Erythroblast (primary cell): ENCODE measurements at places on chromosomes 1 and 21.

DNA sequence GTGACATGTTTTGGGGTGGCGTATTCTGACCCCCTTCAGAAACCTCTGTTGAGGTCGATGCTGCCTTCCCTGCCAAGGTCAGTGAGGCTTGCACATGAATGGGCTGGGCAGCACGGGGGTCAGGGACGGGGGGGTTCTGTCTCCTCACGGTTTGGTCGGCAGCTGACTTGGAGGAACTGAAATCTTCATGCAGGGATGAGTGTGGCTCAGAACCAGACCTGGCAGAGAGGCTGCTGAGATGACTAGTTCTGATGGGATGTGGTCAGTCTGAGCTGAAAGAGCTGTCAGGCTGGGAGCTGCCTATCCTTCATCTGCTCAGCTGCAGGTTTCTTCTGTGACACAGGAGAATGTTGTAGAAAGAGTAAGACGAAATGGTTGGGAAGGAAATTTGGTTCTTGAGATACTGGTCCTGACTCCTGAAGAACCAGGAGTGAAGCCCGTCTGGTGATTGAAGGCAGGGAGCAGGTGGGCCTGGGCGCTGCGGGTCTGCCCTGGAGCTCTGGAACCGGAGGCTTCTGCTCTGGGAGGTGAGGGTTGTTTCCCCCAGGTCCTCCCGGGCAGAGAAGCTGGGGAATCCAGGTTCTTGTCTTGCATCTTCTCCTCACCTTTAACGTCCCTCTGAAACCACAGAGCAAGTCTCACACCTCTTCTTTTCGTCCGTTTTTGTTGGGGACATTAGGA is 3.3 kb downstream of the SLX9 start:
- DNase-seq, result no peak

GRCh38 chr1:174692313-174692712 is 244.5 kb downstream of the GPR52 start:
- no peak for DNase-seq

GRCh38 chr1:225921734-225922709 is 2.0 kb downstream of the PYCR2 start:
- DNase-seq, result no peak

DNA sequence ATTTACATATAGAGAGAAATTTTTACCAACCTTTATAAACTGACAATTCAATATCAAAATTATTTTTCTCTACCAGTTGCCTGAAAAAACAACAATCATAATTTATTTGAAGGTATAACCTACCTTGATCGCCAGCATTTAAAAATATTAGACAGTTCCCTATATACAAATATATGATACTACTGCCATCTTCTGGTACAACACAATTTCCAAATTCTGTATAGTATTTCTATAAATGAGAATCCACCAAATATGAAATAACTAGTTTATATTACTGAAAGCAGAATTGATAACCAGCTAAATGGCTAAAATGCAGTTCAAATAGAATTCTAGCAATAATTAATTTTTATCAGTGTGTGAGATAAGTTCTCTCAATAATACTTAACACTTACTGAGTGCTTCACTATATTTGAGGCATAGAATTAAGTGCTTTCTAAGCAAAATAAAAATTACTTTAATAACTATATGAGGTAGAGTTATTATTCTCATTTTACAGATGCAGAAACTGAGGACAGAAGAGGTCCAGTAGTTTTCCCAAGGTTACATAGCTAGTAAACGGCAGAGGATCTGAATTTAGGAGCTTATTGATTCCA is 75.6 kb downstream of the PIGK start:
- DNase-seq, result peak; percentile 16

DNA sequence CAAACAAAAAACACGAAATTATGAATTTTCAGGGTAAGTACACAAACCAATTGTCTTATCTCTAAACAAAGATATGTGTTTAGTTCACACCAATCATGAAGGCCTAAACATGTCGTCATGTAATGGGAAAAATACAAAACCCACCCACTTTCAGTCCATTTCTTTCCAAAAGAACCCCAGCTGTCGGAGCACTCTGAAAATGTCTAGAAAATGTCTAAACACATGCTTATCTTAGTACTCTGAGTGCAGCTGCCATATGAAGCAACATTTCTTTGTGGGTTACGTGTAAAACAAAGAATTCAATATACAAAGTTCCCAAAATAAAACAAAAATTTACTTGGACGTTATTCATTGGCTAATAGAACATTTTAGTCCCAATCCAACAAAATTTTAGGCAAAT is 22.7 kb downstream of the SERBP1 start:
- DNase-seq, result no peak

- no peak for DNase-seq
These were observed 4.2 kb downstream of the CD46 start for GRCh38 chr1:207755846-207756693.

DNA sequence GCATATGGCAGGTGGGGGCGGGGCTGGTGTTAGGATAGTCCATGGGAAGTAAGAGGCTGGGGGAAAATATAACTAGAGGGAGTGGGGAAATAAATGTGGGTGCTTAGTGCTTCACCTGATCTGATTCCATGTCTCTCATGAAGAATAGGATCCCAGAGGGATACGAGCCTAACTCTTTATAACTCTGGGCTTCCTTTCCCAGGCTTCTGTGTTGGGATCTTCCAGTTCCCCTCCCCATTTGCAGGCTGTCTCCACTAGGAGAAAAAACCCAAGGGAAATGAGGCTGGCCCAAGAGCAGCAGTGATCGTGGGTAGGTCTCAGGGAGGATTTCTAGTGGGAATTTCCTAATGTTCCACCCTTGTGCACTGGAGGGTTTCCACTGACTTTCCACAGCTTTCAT is 1.6 kb downstream of the KCNJ9 start:
- no peak for DNase-seq

GRCh38 chr1:24015221-24016210 is 35.4 kb upstream of the SRSF10 start:
- no peak for DNase-seq

GRCh38 chr1:153032677-153033308 is 1.8 kb downstream of the SPRR1B start:
- peak; percentile 4 for DNase-seq

- DNase-seq, result no peak
These were observed 228.4 kb downstream of the SEC16B start for GRCh38 chr1:177741476-177741875.

- DNase-seq, result no peak
These were observed 49.6 kb downstream of the OSBPL9 start for GRCh38 chr1:51666478-51666877.

DNA sequence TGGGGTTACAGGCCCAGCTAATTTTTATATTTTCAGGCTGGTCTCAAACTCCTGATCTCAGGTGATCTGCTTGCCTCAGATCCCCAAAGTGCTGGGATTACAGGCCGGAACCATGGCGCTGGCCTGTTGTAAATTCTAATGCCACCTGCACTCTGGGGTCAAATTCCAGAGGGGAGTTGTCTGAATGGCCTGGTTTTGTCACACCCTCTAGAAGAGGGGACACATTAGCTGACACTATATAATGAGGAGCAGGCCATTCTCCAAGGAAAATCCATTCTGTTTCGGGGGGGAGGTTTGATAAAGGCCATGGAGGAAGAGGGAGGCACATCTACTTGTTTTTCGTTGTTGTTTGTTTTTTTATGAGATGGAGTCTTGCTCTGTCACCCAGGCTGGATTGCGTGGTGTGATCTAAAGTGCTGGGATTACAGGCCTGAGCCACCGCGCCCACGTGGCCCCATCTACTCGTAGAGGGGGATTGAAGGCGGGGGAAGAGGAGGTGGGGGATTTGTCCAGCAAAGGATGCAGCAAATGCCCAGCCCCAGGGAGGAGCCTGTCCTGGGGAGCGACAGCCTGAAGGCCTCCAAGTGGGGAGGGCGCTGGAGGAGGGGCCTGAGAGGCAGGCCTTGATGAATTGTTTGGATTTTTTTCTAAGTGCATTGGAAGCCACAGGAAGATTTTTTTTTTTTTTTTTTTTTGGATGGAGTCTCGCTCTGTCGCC is 78.4 kb upstream of the SLC45A1 start:
- DNase-seq, result no peak

- DNase-seq, result no peak
These were observed 82.1 kb downstream of the PTPN14 start for GRCh38 chr1:214469290-214469689.

DNA sequence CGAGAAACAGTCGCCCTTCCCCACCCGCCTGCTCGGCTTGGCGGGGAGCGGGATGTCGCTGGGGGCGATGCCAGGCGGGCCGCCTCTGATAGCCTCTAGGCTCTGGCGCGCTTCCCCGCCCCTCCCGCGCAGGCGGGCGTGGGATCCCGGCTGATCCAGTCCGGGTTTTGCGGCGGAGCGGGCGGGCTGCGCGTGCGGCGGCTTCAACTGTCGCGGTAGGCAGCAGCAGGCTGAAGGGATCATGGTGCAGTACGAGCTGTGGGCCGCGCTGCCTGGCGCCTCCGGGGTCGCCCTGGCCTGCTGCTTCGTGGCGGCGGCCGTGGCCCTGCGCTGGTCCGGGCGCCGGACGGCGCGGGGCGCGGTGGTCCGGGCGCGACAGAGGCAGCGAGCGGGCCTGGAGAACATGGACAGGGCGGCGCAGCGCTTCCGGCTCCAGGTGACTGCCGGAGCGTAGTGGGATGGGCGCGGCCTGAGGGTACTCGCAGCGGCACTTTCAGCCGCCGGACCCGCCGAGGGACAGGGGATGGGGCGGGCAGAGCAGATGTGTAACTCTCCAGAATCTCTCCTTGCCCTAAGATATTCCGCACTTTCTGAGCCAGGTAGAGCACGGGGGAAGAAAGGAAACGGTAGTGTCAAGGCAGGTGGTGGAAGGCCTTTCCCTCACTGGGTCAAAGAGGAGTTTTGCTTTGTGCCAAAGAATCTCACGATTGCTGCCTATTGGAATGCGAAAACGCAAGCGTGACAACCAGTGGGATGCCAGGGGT is at the start of gene FAAH:
Gene FAAH (plus strand): TSS at position 210 of the 764 bp plus-strand sequence. CDS start 32 bp downstream, at position 242.
- peak; percentile 52 for DNase-seq

- no peak for DNase-seq
These were observed 30.5 kb upstream of the SOAT1 start for GRCh38 chr1:179263121-179263520.

GRCh38 chr21:32994305-32994704 is 31.4 kb upstream of the OLIG2 start:
- peak; percentile 57 for DNase-seq

DNA sequence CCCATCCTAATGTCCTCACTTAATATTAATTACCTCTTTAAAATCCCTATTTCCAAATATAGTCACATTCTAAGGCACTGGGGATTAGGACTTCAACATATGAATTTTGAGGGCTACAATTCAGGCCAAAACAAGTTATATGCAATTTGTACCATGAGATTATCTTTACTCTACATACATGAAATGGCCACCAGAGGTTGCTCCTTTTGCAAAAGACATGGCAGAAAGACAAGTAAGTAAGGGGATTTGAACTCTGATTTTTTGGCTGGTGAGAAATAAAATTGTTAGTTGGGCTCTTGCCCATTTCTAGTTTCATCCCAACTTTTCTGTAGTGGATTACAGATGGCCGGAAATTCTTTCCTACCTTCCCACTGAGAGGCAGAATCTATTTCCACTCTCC is 4.8 kb upstream of the ALG6 start:
- no peak for DNase-seq

DNA sequence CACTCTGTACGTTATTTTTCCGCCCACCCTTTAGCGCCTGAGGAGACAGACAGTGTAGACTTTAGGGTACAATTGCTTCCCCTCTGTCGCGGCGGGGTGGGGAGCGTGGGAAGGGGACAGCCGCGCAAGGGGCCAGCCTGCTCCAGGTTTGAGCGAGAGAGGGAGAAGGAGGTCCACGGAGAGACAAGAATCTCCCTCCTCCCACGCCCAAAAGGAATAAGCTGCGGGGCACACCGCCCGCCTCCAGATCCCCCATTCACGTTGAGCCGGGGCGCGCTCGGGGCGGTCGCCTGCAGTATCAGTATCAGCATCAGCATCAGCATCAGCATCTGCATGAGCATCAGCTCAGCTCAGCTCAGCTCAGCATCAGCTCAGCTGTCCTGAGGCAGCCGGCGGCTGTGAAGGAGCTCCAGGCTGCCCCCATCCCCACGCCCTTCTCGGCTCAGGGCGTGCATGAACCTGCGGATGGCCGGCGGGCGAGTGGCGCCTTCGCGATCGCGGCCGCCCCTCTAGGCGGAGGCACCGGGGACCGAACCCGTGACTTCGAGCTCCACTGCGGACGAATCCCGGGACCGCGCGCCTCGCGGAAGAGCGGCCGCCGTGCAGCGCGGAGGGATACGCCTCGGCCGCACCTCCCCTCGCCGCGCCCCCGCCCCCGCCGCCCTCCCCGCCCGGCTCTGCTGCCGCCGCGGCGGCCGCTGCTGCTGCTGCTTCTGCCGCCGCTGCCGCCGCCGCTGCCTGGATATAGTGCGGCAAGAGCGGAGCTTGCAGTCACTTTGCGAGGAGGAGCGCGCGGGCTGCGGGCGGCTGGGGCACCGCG is at the start of gene NCAM2:
Gene NCAM2 (plus strand): TSS at position 774 of the 820 bp plus-strand sequence.
- DNase-seq, result peak; percentile 82

GRCh38 chr1:27773826-27774445 is 917 bp downstream of the STX12 start:
- DNase-seq, result peak; percentile 46

DNA sequence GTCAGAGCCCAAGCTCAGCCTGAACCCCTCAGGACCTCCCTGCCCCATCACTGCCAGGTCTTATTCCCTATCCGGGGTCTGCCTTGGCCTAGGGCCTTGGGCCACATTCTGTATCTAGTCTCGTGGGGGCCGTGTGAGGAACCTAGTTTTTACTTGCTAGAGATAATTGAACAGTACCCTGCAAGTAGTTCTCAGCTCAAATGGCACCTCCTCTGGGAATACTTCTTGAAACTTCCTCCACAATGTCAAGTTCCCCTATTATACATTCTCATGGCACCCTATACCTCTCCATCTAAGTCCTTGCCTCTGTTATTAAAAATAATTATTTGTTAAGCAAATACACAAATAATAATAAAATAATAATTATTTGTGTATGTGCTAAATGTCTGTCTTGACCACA is 32.9 kb upstream of the CSF1 start:
- DNase-seq, result no peak

GRCh38 chr21:37149411-37149810 is 76.4 kb downstream of the TTC3 start:
- DNase-seq, result no peak

DNA sequence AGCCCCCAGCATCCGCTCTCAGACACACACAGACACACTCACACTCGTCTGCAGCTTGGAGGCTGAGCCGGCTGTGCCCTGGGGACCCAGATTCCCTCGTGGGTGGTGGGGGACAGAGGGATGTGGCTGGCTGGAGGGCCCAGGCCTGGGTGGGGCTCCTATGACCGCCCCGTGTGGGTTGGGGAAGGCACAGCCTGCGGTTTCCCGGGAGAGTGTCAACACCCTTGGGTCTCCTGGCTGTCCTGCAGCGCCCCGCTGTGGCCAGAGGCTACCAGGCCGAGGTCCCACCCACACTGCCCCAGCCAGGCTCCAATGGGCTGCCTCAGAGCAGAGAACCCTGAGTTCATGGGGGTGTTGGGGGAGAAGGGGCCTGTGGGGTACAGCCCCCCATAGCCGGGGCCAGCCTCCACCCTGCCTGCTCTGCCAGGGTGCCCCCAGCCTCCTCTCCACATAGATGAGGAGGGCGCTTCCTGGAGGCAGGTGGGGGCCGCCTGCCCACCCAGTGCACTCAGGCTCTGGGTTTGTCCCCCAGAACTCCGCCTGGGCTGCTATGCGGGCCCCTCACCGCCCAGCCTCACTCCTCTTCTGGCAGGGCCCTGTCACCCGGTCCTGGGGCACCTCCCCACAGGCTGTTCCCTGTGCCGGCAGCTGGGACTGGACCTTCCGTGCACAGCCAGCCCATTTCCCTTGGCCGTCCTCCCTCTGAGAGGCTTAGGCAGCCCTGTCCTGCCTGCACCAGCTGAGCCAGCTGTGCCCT is at the start of gene TTC34:
Gene TTC34 (minus strand): TSS at position 159 of the 757 bp plus-strand sequence. CDS start 866 bp downstream, outside the sequence.
- peak; percentile 65 for DNase-seq
